Pancreas (tissue), 10 donors: ENCODE measurements at places on chromosomes 7 and 10.

- DNase-seq, result no peak
- no peaks in the 10 kb centered on the region for H3K4me1 ChIP-seq
- no peaks in the 10 kb centered on the region for H3K36me3 ChIP-seq
- no peak overlapping the region for H3K27ac ChIP-seq
- no peaks in the 10 kb centered on the region for H3K27me3 ChIP-seq
These were observed 215.3 kb upstream of the GLI3 start for GRCh38 chr7:42452356-42452755.

GRCh38 chr10:93152136-93152535 is 78.4 kb downstream of the CYP26A1 start:
- no peak overlapping the region for H3K27ac ChIP-seq
- no peaks in the 10 kb centered on the region for H3K4me1 ChIP-seq
- no peaks in the 10 kb centered on the region for H3K27me3 ChIP-seq

GRCh38 chr7:135334830-135335543 is 101.3 kb downstream of the STRA8 start:
- no peak for DNase-seq

DNA sequence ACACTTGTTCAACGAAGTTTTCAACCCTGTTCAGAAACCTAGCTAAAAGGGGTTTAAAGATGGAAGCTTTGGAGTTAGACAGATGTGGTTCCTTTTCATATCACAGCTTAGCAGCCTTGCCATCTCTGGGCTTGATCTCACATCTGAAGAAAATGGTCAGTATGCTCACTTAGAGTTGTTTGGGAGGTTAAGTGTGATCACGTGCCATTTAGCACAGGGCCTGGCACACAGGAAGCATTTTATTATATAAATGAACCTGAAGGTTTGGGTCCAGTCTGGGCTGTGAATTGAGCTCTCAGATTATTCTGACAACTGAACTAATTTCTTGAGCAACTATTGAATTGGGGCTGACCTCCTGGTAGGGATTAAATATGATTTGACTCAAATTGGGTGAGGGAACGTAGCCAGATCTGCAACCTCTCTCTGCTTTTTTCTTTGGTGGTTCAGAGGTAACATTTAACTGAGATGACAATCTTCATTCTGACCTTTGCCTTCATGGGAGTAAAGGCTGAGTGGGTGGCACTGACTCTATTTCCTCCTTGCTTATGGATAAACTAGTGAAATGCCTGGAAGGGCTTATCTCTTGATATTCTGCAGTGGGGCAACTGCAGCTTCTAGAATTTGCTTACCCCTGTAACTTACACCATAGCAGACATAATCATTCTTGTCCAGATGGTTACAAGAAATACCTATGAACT is 10.2 kb upstream of the HKDC1 start:
- no peak for DNase-seq
- H3K4me1 ChIP-seq, result no peaks in the 10 kb centered on the region
- H3K27me3 ChIP-seq, result no peaks in the 10 kb centered on the region
- no peaks in the 10 kb centered on the region for H3K36me3 ChIP-seq
- no peak overlapping the region for H3K4me3 ChIP-seq

DNA sequence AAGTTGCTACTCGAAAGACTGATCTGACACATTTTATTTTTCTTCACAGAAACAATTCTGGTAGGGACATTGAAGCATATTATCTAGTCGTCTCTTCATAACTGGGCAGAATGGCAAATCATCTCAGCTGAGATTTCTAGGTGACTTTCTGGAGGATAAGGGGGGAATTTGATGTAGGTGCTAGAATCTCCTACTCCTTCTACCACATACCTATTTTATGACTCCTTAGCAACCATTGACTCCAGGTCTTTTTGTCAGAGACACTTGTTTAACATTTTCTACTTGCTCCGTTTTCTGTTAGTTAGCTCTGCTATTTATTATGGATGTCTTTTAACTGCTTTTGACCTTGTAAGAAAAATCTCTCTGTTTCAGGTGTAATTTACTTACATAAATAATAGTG is 380.9 kb upstream of the SEMA3C start:
- H3K27me3 ChIP-seq, result no peaks in the 10 kb centered on the region
- no peak overlapping the region for H3K4me3 ChIP-seq
- H3K36me3 ChIP-seq, result no peaks in the 10 kb centered on the region
- no peaks in the 10 kb centered on the region for H3K4me1 ChIP-seq

DNA sequence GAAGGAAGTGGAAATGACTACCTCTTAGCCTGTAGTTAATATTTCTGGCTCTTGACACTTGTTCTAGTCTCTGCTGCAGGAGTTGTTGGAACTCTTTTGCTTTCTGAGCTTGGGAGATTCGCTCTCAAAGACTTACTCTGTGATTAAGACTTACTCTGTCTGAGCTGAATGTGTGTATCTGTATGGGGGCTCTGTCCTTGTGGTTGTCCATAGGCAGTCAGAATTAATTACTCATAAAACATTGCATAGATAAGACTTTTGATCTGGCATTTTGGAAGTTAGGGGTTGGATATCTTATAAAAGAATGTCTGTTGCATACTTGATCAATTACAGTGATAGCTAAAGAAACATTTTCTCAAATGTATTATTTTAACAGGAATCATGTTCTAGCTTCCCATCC is 199.2 kb upstream of the KIAA1217 start:
- no peak overlapping the region for H3K27ac ChIP-seq
- H3K27me3 ChIP-seq, result no peaks in the 10 kb centered on the region
- H3K4me1 ChIP-seq, result no peaks in the 10 kb centered on the region
- no peaks in the 10 kb centered on the region for H3K36me3 ChIP-seq

DNA sequence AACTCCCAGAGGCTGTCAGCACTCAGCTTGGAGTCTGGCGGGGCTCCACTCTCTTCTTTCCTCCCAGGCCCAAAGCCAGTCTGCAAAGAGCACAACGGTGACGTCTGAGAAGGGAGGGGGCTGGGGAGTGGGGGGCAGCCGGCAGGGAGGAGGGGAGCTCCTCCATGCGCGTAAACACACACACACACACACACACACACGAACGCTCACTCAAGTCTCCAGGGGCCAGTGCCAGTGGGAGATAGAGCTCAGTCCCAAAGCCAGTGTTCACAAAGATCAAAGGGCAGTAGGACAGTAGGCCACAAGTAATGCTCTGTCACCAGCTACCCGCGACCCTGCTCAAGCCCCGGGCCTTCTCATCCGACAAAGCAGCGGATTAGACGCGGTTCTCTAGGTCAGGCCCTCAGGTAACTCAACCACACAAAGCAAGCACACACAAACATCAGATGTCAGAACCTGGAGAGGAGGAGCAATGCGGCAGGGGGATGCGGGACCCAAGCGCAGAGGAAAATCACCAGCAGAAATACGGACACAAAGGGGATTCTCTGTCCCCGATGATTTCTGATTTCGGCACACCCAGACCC is 19.9 kb downstream of the TCAF1 start:
- H3K27me3 ChIP-seq, result no peaks in the 10 kb centered on the region
- H3K4me3 ChIP-seq, result peak overlapping the region; percentile 29

DNA sequence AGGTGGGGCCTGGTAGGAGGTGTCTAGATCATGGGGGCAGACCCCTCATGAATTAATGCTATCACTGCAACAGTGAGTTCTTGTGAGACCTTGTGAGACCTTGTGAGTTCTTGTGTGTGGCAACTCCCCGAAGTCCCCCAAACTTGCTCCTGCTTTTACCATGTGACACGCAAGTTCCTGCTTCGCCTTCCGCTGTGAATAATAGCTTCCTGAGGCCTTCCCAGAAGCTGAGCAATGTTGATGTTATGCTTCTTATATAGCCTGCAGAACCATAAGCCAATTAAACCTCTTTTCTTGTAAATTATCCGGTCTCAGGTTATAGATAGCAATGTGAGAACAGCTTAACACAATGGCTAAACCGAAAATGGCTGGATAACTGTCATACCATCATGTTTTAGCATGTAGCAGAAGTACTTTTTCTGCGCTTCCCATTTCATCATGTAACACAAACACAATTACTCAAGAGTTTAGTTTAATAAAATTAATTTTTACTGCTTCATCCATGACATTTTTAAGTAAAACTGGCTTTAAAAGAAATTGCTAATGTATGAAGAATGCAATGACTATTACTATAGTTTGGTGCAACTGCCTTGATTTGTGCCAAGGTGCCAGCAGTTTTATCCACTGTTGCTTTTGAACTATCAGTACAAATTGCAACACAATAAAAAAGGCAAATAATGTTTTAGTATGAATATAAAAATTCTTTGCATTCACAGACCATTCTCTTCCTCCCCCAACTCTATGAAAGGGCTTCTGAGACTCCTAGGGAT is 87.7 kb upstream of the TMEM168 start:
- no peak overlapping the region for H3K27ac ChIP-seq
- H3K4me1 ChIP-seq, result no peaks in the 10 kb centered on the region
- no peaks in the 10 kb centered on the region for H3K27me3 ChIP-seq

GRCh38 chr7:149060156-149060555 is 30.4 kb downstream of the ZNF786 start:
- H3K27ac ChIP-seq, result no peak overlapping the region
- DNase-seq, result no peak

- H3K36me3 ChIP-seq, result no peaks in the 10 kb centered on the region
- no peaks in the 10 kb centered on the region for H3K4me1 ChIP-seq
- peak; percentile 93 for DNase-seq
These were observed 56.7 kb downstream of the JCAD start for GRCh38 chr10:30002426-30003266.

DNA sequence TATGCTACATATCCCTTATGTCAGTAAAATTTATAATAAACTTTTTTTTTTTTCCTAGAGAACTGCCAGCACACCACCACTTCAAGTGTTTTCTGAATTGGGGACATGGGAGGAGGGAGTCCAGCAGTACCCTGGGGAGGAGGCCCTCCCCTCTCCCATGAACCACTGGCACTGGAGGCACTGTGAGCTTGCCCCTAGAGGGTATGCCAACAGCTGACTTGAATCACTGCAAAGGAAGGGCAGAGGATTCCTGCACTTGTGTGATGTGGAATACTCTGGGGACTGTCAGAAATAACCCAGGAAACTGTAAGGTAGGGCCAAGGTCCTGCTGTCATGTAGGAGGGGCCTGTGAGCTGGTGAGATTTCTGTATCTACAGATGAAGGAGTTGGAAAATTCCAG is 8.5 kb upstream of the ARMS2 start:
- no peaks in the 10 kb centered on the region for H3K4me1 ChIP-seq
- DNase-seq, result no peak
- H3K36me3 ChIP-seq, result no peaks in the 10 kb centered on the region
- no peaks in the 10 kb centered on the region for H3K27me3 ChIP-seq

DNA sequence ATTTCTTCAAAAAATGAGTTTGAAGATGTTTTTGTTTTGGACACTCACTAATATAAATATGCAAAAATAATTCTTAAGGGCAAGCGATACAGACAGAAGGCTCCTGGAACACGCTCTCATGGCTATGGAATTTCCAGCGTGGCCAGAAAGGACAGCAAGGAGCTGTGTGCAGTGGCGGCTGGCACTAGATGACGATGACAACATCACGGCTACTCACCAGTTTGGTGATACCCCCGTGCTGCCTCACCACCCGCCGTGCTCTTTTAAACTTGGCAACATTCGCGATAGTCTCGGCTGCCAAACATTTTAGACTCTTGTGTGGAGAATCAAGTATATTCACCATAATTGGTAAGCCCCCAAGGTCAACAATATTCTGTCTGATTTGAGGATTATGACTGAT is 54.9 kb downstream of the ODAD2 start:
- no peaks in the 10 kb centered on the region for H3K36me3 ChIP-seq
- H3K4me3 ChIP-seq, result no peak overlapping the region
- H3K27me3 ChIP-seq, result no peaks in the 10 kb centered on the region
- H3K4me1 ChIP-seq, result no peaks in the 10 kb centered on the region
- H3K27ac ChIP-seq, result no peak overlapping the region

GRCh38 chr10:98391578-98391991 is 23.4 kb downstream of the PYROXD2 start:
- H3K36me3 ChIP-seq, result no peaks in the 10 kb centered on the region
- no peak overlapping the region for H3K4me3 ChIP-seq
- no peaks in the 10 kb centered on the region for H3K27me3 ChIP-seq
- H3K27ac ChIP-seq, result no peak overlapping the region
- no peak for DNase-seq
- no peaks in the 10 kb centered on the region for H3K4me1 ChIP-seq

DNA sequence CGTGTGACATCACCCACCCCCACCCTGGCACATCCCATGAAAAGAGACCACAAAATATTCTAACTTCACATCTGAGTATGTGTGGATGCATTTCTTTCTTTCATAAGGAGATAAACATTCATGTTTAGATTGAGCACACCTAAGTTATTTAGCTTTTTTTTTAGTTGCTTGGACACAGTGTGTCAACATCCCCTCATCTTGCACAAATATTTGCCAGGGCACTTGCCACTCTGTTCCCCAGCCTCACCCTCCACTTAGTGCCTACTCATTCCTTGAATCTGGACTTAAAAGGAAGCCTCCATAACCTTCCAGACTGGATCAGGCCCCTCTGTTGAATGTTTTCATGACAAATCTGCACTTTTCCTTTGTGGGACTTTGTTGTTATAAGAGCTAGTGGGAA is 338.9 kb upstream of the IGFBP3 start:
- H3K27me3 ChIP-seq, result no peaks in the 10 kb centered on the region
- no peaks in the 10 kb centered on the region for H3K4me1 ChIP-seq
- H3K27ac ChIP-seq, result no peak overlapping the region
- H3K4me3 ChIP-seq, result no peak overlapping the region
